ENCODE measurements at places on chromosomes 4 and X. TPM values are rescaled to one million over a fixed set of nuclear protein-coding genes. Genes with fewer than 3 reads are reported as not detected.

The SYTL5 gene
- not detected for total RNA-seq

The SMIM10L2A gene
- total RNA-seq: 0.28 TPM

The CT83 gene
- not detected for total RNA-seq

The CTAG1A gene
- not detected for total RNA-seq

The PPP4R3C gene
- total RNA-seq: not detected

The GPR143 gene
- 3.1 TPM for total RNA-seq

The GJB1 gene
- total RNA-seq: not detected

The TMPRSS11B gene
- not detected for total RNA-seq

The GLRA3 gene
- total RNA-seq: not detected

All from pulmonary artery endothelial cell (primary cell).